ENCODE measurements at places on chromosomes 7 and 10.

DNA sequence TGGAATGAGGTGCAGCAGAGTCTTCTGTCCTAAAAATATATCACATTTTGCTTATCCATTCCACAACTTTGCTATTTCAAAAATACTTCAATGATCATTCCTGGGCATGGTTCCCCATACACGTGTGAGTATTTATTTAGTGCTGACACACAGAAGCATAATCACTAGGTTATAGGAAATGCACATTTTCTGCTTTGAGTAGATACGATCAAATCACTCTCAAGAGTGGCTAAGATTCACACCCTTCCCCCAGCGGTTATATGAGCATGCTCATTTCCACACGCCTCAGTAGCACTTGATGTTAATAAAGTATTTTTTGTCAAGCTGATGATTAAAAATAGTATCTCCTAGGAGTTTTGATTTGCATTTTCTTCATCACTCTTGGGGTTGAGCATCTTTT is 93.5 kb upstream of the LRRC4 start:
- DNase-seq = no peak

DNA sequence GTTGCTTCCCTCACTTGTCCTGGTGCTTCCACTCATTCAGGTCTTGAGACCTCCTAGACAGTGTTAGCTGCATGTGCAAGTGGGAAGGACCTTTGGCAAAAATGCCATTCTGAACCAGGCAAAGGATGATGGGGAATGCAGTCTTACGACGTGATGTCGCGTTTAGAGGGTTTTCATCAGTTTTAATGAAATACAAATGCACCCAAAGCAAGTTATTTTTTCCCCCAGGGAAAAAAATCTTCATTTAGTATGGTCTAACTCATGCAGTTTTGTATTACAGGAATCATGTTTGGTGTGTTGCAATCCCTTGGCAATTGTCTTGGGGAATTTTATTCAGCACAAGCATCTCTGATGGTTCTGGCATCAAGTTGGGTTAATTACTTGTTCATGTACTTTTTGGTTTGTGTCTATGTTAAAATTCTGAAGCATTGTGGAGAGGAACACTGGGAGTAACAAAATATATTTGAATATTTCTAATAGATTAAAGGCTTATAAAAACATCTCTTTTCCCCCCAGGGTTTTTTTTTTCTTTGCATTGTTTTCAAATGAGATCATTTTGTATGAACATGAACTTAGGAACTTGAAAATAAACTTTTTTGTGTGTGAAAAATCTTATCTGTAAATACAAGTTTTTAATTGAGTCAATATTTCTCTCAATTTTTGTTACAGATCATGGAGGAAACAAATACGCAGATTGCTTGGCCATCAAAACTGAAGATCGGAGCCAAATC is 188.9 kb downstream of the BICC1 start:
- no peak for DNase-seq

- no peak for DNase-seq
Measured at GRCh38 chr10:17951868-17952371, at the start of gene SLC39A12. Gene SLC39A12 (plus strand): TSS chr10:17951918. CDS start chr10:17953277, 1,359 bp downstream.

DNA sequence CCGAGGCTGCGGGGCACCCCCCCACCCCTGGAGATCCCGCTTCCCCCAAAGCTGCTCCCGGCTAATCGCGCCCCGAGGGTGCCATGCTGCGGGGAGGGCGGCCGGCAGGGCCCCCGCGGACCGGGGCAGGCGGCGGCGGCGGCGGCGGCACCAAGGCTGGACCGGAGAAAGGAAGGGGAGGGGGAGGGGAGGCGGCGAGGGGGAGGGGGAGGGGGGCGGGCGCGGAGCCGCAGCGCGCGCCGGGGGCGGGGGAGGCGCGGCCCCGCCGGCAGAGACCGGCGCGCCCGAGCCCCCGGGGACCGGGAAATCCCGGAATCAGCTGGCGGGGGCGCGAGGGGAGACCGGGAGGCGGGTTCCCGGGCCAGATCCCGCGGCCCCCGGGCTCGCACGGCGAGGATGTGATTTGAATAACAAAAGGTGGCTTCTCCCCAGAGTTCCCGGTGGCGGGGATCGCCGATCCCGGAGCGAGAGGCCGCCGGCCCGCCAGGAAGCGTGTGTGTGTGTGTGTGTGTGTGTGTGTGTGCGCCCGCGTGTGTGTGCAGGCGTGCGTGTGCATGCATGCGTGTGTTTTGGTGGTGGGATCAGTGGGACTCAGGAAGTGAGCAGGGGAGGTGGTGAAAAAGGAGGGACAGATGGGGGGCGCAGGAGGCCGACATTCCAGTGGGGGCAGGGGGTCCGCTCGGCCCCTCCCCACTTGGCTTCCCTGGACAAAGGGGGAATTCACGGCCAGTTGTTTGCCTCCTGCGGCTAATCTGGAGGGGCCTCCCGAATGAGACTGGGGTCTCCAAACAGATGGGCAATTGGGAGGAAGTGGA is 99.5 kb downstream of the HIP1 start:
- DNase-seq = peak; percentile 47

GRCh38 chr7:92754919-92755581 is 81.3 kb downstream of the CDK6 start:
- DNase-seq = no peak

DNA sequence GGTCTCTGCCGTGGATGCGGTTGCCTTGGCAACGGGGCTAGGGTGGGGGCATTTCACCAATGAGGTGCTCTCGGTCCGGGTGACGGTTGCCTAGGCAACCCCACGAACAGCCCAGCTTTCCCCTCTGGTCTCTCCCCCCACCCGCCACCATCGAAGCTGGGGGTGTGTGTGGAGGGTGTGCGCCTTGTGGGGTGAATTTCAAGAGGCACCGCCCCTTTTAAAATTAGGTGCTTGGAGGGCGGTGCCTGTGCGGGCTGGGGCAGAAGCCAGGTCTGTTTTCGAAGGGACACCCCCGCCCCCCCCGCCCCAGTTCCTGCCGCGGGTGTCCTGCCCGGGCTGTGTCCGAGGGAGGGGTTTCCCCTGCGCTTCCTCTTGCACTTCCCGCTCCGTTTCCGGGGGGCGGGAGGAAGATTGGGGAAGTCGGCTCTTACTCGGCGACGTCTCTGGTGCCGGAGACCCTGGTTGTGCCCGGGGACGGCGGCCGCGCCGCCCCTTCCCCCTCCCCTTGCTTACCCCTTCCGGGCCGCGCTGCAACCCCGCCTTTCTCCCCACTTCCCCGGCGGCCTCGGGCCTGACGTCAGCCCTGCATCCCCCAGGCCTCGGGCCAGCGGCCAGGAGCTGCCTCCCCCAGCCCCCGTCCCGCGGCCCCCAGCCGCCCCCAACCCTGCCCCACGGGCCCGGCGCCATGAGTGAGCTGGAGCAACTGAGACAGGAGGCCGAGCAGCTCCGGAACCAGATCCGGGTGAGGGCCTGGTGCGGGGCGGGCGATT is 2.2 kb downstream of the GNB2 start:
- peak; percentile 87 for DNase-seq

- DNase-seq = peak; percentile 59
Measured at GRCh38 chr10:123149568-123150270, 1.8 kb downstream of the HMX2 start.

DNA sequence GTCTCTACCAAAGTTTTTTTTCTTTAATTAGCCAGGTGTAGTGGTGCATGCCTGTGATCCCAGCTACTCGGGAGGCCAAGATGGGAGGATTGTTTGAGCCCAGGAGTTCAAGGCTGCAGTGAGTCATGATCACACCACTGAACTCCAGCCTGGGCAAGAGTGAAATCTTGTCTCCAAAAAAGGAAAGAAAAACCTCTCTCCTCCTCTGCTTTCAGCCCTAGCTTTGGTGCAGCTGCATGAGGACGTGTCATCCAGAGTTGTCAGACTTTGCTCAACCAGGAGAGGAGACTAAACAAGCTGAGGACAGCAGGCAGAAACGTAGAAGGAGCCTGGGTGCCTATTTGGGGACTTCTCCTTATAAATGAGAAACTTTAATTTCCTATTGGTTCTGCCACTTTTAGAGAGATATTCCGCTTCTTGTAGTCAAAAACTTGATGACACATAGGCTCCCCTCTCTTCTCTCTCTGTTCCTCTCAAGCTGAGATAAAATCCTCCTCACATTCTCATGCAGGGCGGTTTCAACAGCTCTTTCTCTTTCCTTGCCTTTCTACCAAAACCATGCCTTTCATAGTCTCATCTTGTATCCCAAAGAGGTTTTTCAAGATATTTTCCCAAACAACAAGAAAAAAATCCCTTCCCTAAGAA is 205.4 kb downstream of the ARHGAP12 start:
- DNase-seq = no peak

DNA sequence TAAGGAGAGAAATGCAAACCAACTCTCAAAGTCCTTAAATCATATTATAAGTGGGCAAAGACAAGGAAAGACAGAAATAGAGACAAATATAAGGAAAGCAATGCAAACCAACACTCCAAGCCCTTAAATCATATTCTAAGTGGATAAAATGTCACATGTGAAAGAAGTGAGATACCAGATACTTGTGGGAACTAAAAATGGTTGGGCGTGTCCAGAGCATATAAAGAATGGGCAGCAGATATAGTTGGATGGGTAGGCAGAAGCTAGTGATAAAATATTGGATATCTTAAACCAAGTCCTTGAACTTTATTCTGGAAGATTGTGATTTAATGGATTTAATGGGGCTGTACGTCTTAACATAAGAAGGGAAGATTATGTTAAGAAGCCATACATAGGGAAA is 1065.2 kb upstream of the C7orf33 start:
- DNase-seq = no peak

- no peak for DNase-seq
Measured at GRCh38 chr10:56537984-56538383, 176.9 kb upstream of the ZWINT start.

- no peak for DNase-seq
Measured at GRCh38 chr7:5063698-5064097, 18.0 kb downstream of the RBAK start.

DNA sequence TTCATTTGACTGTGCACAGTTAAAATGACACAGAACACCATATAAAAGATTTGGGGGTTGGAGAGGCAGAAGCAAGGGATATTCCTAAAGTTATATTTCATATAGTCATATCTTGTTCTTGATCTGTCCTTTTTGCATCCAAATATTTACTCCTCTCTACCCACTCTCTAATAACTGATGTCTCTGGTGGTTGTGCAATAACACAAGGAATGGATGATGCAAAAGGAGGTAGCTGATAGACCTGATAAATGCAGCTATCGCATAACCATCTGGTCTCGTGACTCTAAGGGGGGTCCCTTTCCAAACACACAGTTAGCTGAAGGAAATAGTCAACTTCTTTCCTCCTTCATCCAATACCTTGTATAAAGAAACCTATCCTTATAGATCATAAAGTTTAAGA is 123.1 kb downstream of the POLR1F start:
- DNase-seq = no peak

DNA sequence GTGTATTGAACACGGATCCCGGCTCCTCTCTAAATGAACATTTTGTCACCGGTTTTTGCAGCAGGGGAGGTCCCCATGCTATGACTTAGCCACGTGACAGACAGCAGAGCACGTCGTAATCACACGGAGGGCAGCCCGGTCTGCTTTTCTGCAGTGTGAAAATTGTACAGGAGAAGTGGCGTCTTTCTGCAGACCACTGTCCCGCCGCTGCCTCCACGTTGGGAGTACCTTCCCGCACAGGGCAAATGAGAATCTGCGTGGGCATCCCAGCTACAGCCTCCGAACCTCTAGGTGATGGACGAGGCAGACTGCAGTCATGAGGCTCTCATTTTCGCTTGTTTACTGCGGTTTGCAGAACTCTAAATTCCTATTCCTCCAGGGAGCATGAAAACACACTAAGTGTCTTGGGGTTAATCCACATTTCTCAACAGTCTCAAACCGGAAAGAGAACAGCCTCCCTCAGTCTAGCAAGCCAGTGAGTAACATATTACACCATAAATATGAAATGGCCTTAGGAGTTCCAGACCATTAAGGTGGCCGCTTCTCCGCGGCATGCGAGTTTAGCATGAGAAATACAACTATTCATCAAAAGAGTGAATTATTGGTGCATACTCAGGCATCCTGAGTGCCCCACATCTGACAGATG is 89.8 kb downstream of the TCERG1L start:
- no peak for DNase-seq

- DNase-seq = no peak
Measured at GRCh38 chr10:17273403-17273802, 45.4 kb downstream of the VIM start.

- no peak for DNase-seq
Measured at GRCh38 chr10:31605426-31605825, 286.4 kb downstream of the ZEB1 start.

DNA sequence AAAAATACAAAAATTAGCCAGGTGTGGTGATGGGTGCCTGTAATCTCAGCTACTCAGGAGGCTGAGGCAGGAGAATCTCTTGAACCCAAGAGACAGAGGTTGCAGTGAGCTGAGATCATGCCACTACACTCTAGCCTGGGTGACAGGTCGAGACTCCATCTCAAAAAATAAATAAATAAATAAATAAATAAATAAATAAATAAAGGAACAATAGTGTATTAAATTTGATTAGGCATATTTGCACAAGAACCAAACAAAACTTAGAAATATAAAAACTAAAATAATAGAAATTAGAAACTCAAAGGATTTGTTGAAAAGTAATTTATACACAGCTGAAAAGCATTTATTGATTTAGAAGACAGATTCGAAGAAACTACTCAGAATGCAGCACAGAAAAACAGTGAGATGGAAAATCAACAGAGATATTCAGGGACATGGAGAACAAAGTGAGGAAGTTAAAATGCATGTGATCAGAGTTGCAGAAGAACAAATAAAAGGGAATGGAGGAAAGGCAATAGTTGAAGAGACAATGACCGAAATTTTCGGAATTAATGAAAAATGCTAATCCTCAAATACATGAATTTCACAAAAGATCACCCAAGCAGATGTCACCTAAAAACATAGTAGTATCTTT is 17.7 kb downstream of the IFIT3 start:
- no peak for DNase-seq

- DNase-seq = peak; percentile 78
Measured at GRCh38 chr7:21355406-21355874, 72.4 kb upstream of the SP4 start.

- DNase-seq = no peak
Measured at GRCh38 chr10:86130737-86131475, 235.7 kb downstream of the GRID1 start.

Data from activated CD4-positive, alpha-beta memory T cell treated with anti-CD3 and anti-CD28 coated beads for 36 hours (primary cell).